ENCODE measurements at places on chromosomes 7 and 10.

- no peak for DNase-seq
These were observed 151.4 kb downstream of the PDE1C start for GRCh38 chr7:31918706-31919393.

GRCh38 chr7:112888781-112889180, 98.6 kb upstream of the TMEM168 start:
- no peak for DNase-seq

DNA sequence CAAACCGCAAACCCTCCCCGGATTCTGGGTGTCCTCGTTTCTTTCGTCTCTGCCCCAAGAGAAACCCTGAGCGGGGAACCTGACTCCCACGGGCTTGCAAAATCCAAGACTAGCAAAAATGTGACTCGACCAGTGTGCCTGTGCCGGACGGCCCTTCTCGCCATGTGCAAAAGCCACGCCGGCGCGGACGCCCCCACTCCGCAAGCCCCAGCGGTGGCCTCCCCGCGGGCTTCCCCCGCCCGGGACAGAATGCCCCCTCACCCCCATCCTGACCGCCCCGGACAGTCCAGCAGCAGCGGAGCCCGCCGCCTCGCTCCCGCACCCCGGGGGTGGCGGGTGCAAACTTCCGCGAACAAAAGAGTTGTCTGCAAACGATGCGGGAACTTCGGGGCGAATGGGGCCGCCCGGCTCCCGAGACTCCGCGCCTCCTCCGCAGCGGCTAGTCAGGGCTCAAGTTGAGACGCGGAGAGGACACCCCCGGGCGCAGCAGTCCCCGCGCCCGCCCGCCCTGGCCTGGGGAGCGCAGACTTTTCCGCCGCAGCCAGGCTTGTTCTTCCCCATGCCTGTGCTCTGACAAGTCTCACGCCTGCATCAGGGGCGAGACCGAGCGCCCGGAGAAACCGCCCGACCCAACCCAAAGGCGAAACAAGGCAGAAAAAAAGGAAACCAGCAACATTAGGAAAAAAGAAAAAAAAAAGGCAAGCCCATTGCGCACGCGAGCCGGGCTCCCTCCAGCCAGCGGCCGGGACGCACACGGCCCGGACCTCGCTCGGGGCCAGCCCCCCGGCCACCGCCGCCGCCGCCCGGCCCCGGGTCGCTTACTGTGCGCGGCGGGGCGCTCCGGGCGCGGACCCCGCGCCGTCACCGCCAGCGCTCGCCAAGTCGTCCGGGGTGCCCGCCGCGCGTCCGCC, 732 bp downstream of the FAM53B start:
- no peak for DNase-seq

DNA sequence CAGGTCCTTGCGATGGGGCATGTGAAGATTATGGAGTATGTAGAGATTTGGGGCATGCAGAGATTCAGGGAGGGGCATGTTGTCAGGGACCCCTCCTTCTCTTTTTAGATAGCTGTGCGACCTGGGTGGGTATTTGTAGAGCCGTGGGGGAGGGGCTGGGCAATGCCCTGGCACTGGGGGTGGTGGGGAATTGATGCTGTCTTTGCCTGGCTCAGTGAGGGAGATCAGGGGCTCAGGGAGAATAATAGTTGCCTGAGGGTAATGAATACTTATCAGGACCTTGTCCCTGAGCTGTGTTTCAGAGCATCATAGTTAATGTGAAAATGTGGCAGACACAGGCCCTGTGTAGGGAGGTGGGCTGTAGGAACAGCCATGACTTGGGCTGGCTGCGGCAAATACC, 3.5 kb downstream of the RAMP3 start:
- DNase-seq = no peak

- no peak for DNase-seq
These were observed 99.8 kb downstream of the EPDR1 start for GRCh38 chr7:38020121-38020785.

DNA sequence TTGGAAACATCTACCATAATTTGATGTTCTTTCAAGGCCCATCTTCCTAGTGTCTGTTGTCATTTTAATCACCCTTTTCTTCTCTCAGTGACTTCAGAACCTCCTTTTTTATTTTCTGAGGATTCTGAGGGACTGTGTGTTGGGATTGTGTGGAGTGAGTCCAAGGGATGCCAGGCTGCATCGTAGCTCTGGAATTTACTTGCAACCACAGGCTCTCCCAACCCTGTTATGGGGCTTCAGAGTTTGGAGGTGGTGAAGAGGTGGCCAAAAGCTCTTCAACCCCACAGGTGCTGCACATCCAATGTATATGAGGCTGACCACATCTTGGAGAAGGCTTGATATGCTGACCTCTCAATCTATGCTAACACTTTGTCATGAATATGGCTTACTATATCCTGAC, 79.5 kb upstream of the GPR141 start:
- no peak for DNase-seq

- no peak for DNase-seq
These were observed at the start of gene VSTM4 for GRCh38 chr10:49115015-49115795. Gene VSTM4, minus strand, starts transcription at chr10:49115522. Its CDS starts 37 bp downstream, at chr10:49115485.

GRCh38 chr7:151845412-151846205, 31.3 kb downstream of the PRKAG2 start:
- DNase-seq = no peak

GRCh38 chr10:116621476-116621875, 723 bp downstream of the PNLIPRP2 start:
- no peak for DNase-seq

DNA sequence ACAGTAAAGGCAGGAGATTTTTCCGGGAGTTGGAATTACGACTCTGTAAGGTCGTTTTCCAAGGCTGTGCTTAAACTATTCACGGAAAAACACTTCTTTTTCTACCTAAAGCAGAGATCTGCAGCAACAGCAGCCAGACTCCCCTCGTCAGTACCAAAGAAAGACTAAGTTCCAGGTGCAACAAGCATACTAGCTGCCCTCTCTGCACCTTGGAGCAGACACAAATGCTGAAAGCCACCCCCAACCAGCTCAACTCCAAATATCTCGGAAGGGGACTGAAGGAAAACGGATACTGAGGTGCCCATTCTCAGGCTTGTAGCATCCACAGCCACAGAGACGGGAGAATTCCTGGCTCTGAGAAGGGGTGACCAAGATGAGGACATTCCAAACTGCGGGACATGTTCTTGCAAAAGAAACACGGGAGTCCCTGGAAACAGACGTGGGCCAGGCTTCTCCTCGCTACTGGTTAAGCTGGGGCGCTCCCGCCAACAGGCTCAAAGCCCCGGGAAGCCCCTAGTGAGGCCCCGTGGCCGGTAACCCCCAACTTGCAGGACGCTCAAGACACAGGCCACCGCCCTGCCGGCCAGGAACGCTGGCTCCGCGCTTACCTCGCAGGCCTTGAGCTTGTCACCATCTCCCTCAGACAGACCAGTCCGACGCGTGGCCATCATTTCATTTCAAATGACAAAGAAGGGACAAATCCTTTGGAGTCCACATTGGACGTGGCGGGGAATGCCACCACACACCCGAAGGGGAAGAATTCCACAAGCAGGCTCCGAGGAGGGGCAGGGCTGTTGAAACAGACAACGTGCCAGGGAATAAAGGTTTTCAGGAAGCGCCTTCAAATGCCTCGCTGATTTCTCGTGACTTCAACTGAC, 2.2 kb downstream of the ARHGAP21 start:
- DNase-seq = no peak

DNA sequence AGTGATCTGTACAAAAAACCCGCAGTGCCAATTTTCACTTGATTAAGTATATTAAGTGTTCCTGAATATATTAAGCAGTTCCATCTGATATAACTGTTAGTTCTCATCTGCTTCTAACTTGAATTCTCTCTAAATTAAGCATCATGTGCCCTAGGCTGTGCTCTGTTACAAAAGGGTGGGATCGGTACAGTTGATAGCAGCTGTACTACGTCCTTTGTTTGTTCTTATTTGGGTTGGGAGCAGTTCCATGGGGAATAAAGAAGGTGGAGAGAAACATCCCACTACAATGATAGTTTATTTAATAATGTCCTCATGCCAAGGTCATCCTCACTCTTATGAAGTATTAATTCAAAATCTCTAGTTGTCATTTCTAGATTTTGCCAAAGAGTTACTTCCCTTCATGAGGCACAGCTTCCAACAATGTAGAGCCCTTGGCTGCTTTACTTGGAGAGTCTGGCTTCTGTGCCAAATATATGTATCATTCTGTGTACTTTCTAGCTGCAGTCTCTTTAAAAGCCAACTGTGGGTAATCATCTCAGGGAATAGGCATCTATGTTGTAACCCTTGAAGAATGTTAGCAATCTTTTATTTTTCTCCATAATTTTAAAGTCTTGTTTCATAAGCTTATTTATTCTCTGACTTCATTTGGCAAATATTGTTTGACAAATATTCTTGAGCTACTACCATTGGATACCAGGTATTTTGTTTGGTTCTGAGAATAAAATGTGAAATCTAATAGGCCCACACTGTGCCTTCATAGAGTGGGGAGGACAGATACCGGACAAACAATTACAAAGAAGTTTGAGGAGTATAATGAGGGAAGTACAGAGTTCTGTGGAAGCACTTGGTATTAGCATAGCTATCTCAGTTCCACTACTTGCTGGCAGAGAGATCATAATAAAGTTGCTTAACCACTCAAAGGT, 22.4 kb upstream of the AHR start:
- DNase-seq = no peak

GRCh38 chr10:84254552-84255478, 10.0 kb downstream of the RGR start:
- no peak for DNase-seq

GRCh38 chr7:3594901-3595300, 293.8 kb downstream of the SDK1 start:
- no peak for DNase-seq

DNA sequence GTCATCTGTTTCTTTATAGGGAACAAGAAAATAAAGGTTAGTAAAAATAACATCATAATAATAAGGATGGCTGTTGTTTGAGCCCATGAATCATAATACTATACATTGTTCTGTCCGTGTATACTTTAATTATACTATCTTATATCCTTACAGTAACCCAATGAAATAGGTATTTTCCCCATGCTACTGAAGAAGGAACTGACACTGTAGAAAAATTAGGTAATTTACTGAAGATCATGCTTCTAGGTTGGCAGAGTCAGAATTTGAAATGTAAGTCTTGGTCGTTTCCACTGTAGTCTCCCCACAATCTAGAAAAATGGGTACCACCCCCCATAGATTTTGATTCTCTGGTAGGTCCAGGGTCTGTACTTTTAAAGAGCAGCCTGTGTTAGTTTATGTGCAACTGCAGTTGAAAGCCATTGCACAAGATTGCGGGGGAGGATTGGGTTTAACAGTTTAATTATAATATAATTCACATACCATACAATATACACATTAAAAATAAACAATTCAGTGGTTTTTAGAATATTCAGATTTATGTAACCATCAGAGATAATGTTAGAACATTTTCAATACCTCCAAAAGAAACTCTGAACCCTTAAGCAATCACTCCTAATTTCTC, 47.7 kb downstream of the SHOC2 start:
- DNase-seq = no peak

DNA sequence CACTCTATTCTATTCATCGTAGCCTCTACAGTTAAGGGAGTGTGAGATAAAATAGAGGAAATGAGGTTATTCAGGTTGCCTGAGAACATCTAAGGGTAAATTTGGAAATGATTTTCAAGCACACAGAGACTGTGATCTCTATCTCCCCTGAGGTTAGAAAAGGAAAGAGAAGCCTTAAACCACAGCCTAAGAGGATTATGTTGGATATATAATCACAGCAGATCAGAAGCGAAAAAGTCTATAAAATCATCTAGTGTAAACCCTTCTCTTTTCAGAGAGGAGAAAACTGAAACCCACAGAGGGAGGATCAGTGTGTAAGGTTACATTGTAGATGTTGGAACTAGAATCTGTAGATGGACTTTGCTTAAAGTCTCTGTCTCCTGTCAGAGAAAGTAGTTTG, 90.6 kb upstream of the SEMA3E start:
- DNase-seq = no peak

DNA sequence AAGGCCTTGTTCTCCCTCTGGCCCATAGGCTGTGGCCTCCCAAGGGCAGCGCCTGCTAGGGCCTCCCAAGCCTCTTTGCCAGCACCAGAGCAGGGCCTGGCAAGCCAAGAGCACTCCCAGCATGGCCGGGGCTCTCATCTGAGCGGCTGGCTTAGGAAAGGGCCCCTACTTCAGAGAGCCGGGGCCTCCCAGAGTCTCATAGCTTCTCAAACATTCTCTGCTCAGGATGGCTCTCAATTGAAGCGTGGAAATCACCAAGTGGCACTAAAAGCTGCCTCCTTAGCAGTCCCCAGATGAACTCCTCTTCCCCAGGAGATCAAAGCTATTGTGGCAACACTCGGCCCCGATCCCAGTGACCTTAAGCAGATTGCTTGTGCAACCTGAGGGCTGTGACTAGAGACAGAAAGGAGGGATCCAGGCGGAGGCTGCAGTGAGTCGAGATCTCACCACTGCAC, 69.4 kb downstream of the FAM53B start:
- no peak for DNase-seq

DNA sequence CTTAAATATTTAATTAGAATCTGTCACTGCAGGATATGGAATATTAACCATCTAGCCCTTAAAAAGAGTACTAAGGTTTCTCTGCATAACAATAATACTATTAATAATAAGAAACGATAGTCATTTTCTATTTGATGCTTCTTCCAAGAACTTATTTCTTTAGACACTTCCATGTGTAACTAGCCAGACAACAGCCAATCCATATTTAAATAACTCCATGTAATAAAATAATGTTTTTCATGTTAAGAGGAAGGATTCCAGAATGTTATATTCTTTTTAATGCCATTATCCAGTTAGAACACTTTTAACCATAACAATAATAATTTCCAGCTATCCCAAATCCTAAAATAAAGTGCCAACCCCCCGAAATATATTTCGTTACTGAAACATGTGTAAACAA, 170.1 kb upstream of the WNT16 start:
- DNase-seq = no peak

DNA sequence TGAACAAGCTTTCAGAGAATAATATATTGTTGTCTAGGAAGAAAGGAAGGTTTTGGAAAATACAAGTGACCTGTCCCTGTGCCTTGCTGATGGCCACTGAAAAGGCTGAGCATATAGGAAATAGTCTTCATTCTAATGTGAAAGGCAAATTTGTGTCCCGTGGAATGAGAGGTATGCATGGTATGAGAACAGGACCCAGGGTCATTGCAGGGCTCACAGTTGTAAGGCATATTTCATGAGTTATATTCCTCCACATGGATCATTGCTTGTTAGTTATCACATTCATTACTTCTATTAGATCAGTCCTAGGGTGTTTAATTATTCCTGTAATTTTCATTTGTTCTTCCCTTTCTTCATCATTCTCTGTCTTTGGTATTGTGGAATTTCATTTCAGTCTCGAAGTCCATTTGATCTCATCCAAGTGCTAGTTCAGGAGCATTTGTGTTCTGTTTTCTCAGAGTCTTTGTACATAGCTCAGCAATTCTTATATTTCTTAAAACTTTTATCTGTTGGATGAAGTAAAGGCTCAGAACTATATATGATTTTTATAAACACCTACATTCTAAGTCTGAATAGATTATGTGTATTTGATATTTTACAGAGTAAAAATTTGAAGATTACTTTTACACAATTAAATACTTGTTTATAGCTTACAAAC, 39.4 kb upstream of the ARHGAP21 start:
- DNase-seq = no peak

DNA sequence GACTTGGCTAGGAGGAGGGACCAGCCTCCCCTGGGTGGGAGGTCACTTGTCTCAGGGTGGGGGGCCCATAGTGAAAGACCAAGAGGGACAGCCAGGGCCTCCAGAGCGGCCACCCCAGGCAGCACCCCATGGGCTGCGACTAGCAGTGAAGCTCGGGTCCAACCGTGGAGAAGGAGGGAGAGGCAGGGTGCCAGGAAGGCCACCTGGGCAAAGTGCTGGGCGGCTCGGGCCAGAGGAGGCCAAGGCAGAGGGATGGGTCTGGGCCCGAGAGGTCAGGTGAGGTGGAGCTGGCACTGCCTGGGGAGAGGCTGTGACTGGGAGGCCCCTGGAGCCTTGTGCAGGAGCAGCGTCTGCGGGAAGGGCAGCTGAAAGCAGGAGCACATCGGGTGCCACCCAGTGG, 41.8 kb downstream of the CLRN3 start:
- no peak for DNase-seq
